ENCODE measurements at places on chromosomes 16 and 17. TPM values are rescaled to one million over a fixed set of nuclear protein-coding genes. Genes with fewer than 3 reads are reported as not detected.

- no peaks in the 10 kb centered on the region for H3K27me3 ChIP-seq
- peaks cover 55% of the 10 kb centered on the region for H3K4me1 ChIP-seq
- peaks cover 31% of the 10 kb centered on the region for H3K36me3 ChIP-seq
- H3K27ac ChIP-seq = peak overlapping the region; percentile 100
- H3K4me3 ChIP-seq = peak overlapping the region; percentile 86
Measured at GRCh38 chr17:68512960-68513474, 787 bp downstream of the PRKAR1A start.

GRCh38 chr17:7203391-7203790 is 16.2 kb downstream of the DLG4 start:
- DNase-seq = no peak
- H3K36me3 ChIP-seq = peaks cover 13% of the 10 kb centered on the region
- no peak overlapping the region for H3K27ac ChIP-seq
- no peaks in the 10 kb centered on the region for H3K27me3 ChIP-seq
- no peak overlapping the region for H3K4me3 ChIP-seq

- H3K27me3 ChIP-seq = no peaks in the 10 kb centered on the region
- H3K36me3 ChIP-seq = no peaks in the 10 kb centered on the region
- H3K4me3 ChIP-seq = no peak overlapping the region
Measured at GRCh38 chr16:54402270-54402669, 115.7 kb upstream of the IRX3 start.

GRCh38 chr17:2383628-2384167 is 17.2 kb downstream of the MNT start:
- peak overlapping the region; percentile 18 for H3K27ac ChIP-seq
- H3K4me3 ChIP-seq = no peak overlapping the region
- no peak for DNase-seq
- H3K27me3 ChIP-seq = no peaks in the 10 kb centered on the region
- H3K4me1 ChIP-seq = no peaks in the 10 kb centered on the region

Gene NEK8
- total RNA-seq = 8.4 TPM

Gene ZDHHC1
- total RNA-seq = 11.1 TPM

- peak overlapping the region; percentile 59 for H3K4me3 ChIP-seq
- H3K4me1 ChIP-seq = peaks cover 41% of the 10 kb centered on the region
- H3K36me3 ChIP-seq = no peaks in the 10 kb centered on the region
- no peaks in the 10 kb centered on the region for H3K27me3 ChIP-seq
- peak overlapping the region; percentile 89 for H3K27ac ChIP-seq
Measured at GRCh38 chr17:29176558-29177351, 3.4 kb downstream of the MYO18A start.

DNA sequence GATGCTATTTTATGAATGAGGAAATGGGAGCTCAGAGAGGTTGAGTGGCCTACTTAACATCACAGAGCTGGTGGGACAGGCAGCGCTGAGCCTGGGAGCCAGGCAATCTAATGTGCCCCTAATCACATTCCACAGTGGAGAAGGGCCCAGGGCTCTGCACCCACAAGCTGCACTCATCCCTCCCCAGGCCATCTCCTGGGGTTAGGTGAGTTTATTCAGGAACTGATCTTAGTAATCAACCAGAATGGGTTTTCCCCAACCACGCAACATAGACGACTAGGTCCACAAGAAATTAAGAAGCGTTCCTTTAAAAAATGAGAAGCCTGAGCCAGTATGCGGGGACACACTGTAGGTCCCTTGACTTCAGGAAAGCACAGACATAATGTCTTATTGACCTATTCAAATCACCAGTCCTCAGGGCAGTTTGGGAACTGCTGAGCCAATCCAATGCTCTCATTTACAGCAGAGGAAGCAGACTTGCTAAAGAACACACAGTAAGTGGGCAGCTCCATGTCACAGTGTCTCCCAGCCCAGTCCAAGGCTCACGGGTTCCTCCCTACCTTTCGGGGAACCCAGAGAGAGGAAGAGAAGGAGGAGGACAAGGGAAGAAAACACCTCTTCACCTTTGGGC is 2.3 kb downstream of the MPP3 start:
- peaks cover 25% of the 10 kb centered on the region for H3K4me1 ChIP-seq
- H3K27ac ChIP-seq = no peak overlapping the region
- no peak for DNase-seq
- H3K36me3 ChIP-seq = no peaks in the 10 kb centered on the region
- H3K27me3 ChIP-seq = no peaks in the 10 kb centered on the region
- H3K4me3 ChIP-seq = no peak overlapping the region

Gene MYH1
- 0.81 TPM for total RNA-seq

Gene CCL18
- 31.9 TPM for total RNA-seq

GRCh38 chr17:48378238-48378637 is 51.8 kb downstream of the SKAP1 start:
- H3K27me3 ChIP-seq = peaks cover 36% of the 10 kb centered on the region
- DNase-seq = no peak
- no peaks in the 10 kb centered on the region for H3K36me3 ChIP-seq
- H3K4me3 ChIP-seq = no peak overlapping the region

Gene SEPTIN12
- not detected for total RNA-seq

GRCh38 chr17:34503528-34504195 is 75.7 kb upstream of the TMEM132E start:
- DNase-seq = peak; percentile 72
- H3K27ac ChIP-seq = no peak overlapping the region
- H3K4me1 ChIP-seq = no peaks in the 10 kb centered on the region
- no peaks in the 10 kb centered on the region for H3K36me3 ChIP-seq
- peaks cover 21% of the 10 kb centered on the region for H3K27me3 ChIP-seq
- H3K4me3 ChIP-seq = no peak overlapping the region

GRCh38 chr17:15000661-15001060 is 264.5 kb downstream of the PMP22 start:
- H3K4me3 ChIP-seq = no peak overlapping the region
- DNase-seq = no peak
- H3K4me1 ChIP-seq = no peaks in the 10 kb centered on the region
- no peaks in the 10 kb centered on the region for H3K27me3 ChIP-seq
- H3K27ac ChIP-seq = no peak overlapping the region
- no peaks in the 10 kb centered on the region for H3K36me3 ChIP-seq

- peak; percentile 70 for DNase-seq
- H3K4me1 ChIP-seq = peaks cover 74% of the 10 kb centered on the region
- peak overlapping the region; percentile 84 for H3K27ac ChIP-seq
- no peaks in the 10 kb centered on the region for H3K27me3 ChIP-seq
Measured at GRCh38 chr16:10941127-10941933, 938 bp downstream of the DEXI start.

GRCh38 chr17:80649672-80650330 is 105.2 kb downstream of the RPTOR start:
- no peaks in the 10 kb centered on the region for H3K36me3 ChIP-seq
- H3K4me1 ChIP-seq = peaks cover 12% of the 10 kb centered on the region
- no peak for DNase-seq
- H3K27me3 ChIP-seq = no peaks in the 10 kb centered on the region
- no peak overlapping the region for H3K27ac ChIP-seq

GRCh38 chr17:83069571-83069906 is 9.9 kb upstream of the METRNL start:
- H3K27me3 ChIP-seq = no peaks in the 10 kb centered on the region
- DNase-seq = no peak
- no peak overlapping the region for H3K27ac ChIP-seq
- peaks cover 9% of the 10 kb centered on the region for H3K4me1 ChIP-seq

DNA sequence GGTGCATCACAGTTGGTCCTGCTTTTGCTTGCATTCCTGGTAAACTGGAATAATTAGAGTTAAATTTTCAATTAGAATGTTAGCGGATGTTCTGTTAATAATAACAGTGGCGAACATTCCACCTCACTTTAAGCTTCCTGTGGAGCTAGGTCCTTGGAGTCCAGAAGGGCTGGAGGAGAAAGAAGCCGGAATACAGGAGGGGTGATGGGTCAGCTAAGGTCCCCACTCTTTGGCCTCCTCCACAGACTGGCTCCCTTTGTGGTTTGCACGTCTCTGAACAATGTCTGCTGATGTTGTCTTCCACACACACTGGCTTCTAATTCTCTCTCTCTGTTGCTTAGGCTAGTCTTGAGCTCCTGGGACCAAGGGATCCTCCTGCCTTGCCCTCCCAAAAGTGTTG is 35.0 kb upstream of the ETV4 start:
- no peaks in the 10 kb centered on the region for H3K27me3 ChIP-seq
- no peak for DNase-seq
- H3K27ac ChIP-seq = no peak overlapping the region
- peaks cover 14% of the 10 kb centered on the region for H3K4me1 ChIP-seq

Gene CCL14
- 110 TPM for total RNA-seq

DNA sequence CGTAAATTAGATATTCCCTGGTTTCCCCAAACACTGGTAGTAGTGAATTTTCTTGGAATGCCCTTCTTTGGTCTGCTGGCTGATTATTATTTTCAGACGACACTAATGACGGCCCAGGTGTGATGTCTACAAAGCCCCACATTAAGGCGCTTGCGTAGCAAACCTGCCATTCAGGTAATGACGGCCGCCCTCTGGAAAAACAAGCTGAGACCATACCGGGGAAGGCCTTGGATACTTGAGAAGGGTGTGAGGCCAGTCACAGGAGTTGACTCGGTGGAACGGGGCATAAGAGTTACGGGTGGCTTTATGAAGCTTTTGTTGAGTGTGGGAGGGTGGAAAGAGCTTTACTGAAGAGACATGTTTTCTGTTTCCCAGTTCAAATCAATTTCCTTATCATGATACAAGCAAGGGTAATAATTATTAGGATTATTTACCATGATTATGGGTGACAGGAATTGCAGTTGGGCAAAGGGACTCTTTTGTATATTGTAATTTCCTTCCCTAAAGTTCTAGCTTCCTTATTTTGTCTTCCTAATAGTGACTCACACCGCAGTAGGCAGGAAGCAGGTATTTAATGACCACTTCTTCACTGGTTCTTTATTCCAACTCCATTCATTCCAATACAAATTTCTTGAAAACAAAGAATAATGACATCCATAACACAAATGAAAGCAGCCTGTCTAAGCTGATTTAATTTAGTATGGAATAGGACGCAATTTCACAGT is 24.8 kb downstream of the KRT23 start:
- no peak for DNase-seq
- H3K4me3 ChIP-seq = no peak overlapping the region
- H3K27ac ChIP-seq = no peak overlapping the region
- no peaks in the 10 kb centered on the region for H3K36me3 ChIP-seq
- peaks cover 9% of the 10 kb centered on the region for H3K4me1 ChIP-seq

DNA sequence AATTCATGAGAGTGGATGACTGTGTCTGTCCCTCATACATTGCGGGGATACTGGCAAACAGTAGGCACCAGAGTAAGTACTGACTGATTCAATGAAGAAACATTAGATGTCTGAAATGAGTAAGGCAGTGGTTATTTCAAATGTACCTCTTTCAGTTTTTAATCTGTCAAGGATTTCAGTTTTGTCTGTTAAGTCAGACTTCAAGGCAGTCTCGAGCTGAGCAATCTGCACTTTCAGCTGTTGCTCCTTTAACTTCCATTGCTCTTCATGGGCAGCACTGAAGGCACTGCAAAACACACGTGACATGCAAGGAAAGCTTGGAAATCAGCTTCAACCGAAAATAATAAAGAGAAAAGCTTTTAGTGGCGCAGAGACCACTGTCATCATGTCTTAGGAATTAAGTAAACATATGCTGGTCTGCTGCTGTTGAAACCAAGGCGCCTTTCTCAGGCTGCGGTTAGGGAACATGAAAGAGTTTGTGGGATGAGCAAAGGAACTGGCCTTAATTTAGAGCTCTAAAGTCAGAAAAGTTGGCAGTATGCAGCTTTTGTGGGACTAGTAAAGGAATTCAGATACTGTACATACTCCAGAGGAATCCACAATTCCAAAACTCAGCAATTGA is 38.8 kb downstream of the RPGRIP1L start:
- no peak overlapping the region for H3K27ac ChIP-seq
- H3K27me3 ChIP-seq = no peaks in the 10 kb centered on the region

Gene RNF222
- not detected for total RNA-seq

GRCh38 chr16:55057866-55058265 is 127.2 kb downstream of the IRX5 start:
- H3K27me3 ChIP-seq = peaks cover 43% of the 10 kb centered on the region
- H3K4me3 ChIP-seq = no peak overlapping the region
- H3K36me3 ChIP-seq = no peaks in the 10 kb centered on the region
- H3K4me1 ChIP-seq = no peaks in the 10 kb centered on the region
- no peak overlapping the region for H3K27ac ChIP-seq

GRCh38 chr17:72982680-72983079 is 109.8 kb downstream of the SLC39A11 start:
- H3K36me3 ChIP-seq = no peaks in the 10 kb centered on the region
- no peaks in the 10 kb centered on the region for H3K27me3 ChIP-seq
- no peak overlapping the region for H3K27ac ChIP-seq
- no peak for DNase-seq
- H3K4me3 ChIP-seq = no peak overlapping the region
- peaks cover 12% of the 10 kb centered on the region for H3K4me1 ChIP-seq

GRCh38 chr17:50318501-50319285 is 27.2 kb upstream of the XYLT2 start:
- H3K4me1 ChIP-seq = no peaks in the 10 kb centered on the region
- no peak for DNase-seq
- no peaks in the 10 kb centered on the region for H3K27me3 ChIP-seq
- no peak overlapping the region for H3K27ac ChIP-seq
- no peaks in the 10 kb centered on the region for H3K36me3 ChIP-seq
- H3K4me3 ChIP-seq = no peak overlapping the region

GRCh38 chr16:7137560-7138330 is 194.9 kb upstream of the RBFOX1 start:
- no peak overlapping the region for H3K4me3 ChIP-seq
- no peak for DNase-seq
- no peaks in the 10 kb centered on the region for H3K27me3 ChIP-seq
- no peaks in the 10 kb centered on the region for H3K4me1 ChIP-seq

DNA sequence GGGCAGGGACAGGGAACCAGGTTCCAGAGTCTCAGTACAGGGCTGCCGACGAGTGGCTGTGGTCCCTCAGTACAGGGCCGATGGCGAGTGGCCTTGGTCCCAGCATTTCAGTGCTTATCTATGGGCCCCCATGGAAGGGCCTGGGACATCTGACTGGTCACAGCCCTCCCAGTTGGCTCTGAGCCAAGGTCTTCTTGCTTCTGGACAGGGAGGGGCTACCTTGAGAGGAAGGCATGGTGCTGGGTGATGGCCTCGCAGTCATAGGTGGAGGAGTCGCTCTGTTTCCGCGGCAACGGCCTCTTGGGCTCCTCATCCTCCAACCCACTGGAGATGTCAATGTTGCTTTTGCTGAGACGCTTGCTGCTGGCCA is 32.5 kb downstream of the PIMREG start:
- DNase-seq = no peak
- no peaks in the 10 kb centered on the region for H3K4me1 ChIP-seq
- no peaks in the 10 kb centered on the region for H3K27me3 ChIP-seq
- H3K4me3 ChIP-seq = no peak overlapping the region
- H3K36me3 ChIP-seq = no peaks in the 10 kb centered on the region

Gene WNT3
- 3.3 TPM for total RNA-seq

All from upper lobe of right lung (tissue), 1 donor.